Stimulated activated CD4-positive, alpha-beta T cell treated with anti-CD3 and anti-CD28 coated beads, Interleukin-4, amount 100 ng/mL, for 4 hours (primary cell): ENCODE measurements at places on chromosomes 4 and X.

- no peak for DNase-seq
Measured at GRCh38 chr4:81599742-81600380, 128.2 kb upstream of the RASGEF1B start.

DNA sequence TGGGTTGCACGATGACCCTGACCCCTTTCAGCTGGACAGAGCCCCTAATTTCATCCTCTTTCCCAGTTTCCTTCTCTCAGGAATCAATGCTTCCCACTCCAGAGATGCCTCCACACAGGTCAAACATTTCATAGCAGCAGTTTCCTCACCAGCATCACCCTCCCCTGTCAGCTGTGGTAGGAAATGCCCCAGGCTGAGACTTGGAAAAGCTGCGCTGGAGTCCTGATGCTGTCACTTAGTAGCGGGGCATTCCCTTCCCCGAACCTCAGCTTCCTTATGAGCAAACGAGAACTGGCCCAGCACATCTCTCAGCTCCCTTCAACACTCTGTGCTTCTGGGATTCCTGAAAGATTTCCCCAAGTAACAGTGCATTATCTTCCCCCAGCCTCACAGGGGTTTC is 2.7 kb downstream of the GJB1 start:
- no peak for DNase-seq

DNA sequence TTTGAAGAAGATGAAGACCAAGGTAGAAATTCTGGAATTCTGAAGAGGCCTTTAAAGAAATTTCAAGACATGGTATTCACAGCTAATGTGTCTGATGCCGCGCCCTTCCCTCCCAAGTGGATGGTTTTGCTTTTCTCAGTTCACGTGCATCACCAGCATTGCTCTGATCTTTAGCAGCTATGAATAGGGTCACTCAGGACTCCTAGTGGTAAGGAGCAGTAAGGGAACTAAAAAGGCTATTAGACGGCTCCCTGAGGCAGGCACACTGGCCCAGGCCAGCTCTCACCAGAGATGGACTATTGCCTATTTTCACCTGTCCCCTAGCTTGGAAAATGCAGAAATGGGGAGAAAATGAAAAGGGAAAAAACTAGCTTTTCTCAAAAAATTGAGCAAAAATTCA is 447.5 kb upstream of the RASGEF1B start:
- no peak for DNase-seq

- DNase-seq, result no peak
Measured at GRCh38 chr4:122341886-122342285, 36.9 kb upstream of the ADAD1 start.

DNA sequence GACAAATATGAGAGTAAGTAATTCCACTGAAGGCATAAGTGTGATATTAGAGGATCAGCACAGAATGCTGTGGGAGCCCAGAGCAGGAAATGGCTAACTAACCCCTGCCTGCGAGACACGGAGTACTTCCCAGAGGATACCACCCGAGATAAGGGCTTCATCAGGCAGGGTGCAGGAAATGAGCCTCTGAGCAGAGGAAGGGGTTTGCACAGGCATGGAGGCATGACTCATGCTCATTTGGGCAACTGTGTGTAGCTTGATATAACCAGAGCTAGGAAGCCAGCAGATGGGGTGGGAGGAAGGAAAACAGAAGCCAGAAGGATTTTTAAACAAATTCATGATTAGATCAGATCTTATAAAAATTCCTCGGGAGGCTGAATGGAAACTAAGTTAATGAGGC is 70.0 kb upstream of the TSPAN5 start:
- no peak for DNase-seq
